Activated CD4-positive, alpha-beta T cell treated with anti-CD3 and anti-CD28 coated beads for 4 hours (primary cell): ENCODE measurements at places on chromosomes 5 and 9.

DNA sequence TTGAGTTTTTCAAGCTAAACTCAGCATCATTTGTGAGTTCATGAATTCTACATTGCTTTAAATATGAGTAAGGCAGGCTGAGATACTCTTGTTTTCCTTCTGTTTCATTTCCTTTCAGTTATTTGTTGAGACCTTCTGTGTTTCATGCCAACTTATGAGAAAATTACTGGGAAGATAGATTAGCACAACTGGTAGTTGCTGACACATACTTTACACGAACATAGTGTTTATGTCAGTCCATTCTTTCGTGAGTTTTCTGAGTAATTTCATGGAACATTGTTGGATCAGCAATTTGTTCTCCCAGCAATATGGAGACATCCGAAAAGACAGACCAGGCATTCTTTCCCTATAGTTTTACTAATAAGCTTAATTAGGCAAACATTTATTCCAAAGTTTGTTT, 102.0 kb upstream of the SMC5 start:
- DNase-seq, result no peak

DNA sequence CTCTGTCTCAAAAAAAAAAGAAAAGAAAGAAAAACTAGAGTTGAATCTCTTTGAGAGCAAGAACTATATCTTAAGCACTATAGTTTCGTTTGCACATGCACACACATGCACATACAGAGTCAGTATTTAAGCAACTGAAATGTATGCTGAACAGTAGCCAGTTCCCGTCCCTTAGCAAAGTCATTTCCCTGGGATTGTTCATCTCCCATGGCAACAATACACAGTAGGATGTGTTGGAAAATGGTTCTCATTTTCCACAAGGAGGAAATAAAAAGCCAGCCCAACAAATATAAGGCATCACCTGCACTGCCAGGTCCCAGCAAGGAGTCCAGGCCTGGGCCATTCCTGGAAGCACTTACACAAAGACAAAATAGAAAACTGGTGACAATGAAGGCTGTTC, 4.2 kb upstream of the ZNF346 start:
- no peak for DNase-seq

GRCh38 chr5:65916636-65917035, 9.7 kb upstream of the ERBIN start:
- no peak for DNase-seq

- DNase-seq, result no peak
These were observed 1.6 kb downstream of the SH2D3C start for GRCh38 chr9:127776924-127777289.

DNA sequence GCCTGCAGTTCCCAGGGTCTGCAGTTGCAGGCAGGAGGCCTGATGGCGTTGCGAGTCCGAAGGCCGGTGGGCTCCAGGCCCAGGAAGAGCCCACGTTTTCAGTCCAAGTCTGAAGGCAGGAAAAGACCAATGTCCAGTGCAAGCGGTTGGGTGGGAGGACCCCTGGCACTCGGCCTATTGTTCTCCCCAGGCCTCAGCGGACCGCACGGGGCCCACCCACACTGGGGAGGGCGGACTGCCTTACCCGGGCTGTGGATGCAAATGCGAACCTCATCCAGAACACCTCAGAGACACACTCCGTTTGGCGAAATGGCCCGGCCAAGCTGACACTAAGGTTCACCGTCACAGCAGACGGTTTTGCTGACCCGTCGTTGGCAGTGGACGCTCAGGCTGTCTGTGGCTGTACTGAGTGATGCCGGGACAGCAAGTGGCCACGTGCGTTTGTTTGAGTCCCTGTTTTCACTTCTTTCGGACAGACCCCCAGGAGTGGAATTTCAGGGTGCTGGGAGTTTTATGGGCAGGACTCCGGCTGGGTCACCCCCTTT, 10.2 kb upstream of the SEC16A start:
- no peak for DNase-seq

GRCh38 chr9:80493258-80493657, 921.5 kb downstream of the TLE4 start:
- DNase-seq, result no peak

- DNase-seq, result peak; percentile 46
These were observed 1.6 kb downstream of the FBXW11 start for GRCh38 chr5:172004824-172005237.

DNA sequence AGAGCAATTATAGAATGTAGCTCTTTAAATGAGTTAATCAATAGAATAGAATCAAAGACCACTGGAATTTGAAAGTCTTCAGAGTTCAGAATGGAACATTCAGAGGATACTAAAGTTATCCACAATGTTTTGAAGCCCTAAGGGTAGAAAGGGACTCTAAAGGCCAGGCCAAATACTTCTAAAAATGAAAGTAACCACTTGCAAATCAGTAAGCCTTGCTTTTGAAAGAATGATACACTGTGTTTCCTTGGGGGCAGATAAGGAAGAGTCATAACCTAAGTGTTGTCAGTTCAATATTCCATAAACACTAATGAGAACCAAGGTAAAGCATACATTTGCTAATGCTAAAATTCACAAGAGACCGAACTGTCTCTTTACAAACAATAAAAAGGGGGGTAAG, 813.5 kb downstream of the PTPRD start:
- no peak for DNase-seq

- DNase-seq, result no peak
These were observed 340.6 kb downstream of the CAAP1 start for GRCh38 chr9:26551971-26552370.

- DNase-seq, result no peak
These were observed 4.8 kb upstream of the F2RL1 start for GRCh38 chr5:76813982-76814562.

- DNase-seq, result no peak
These were observed 39.7 kb upstream of the ZNF622 start for GRCh38 chr5:16505140-16505891.

- no peak for DNase-seq
These were observed 420.5 kb downstream of the EBF1 start for GRCh38 chr5:158679221-158679641.

GRCh38 chr5:56185768-56186311, 47.3 kb downstream of the ANKRD55 start:
- no peak for DNase-seq

DNA sequence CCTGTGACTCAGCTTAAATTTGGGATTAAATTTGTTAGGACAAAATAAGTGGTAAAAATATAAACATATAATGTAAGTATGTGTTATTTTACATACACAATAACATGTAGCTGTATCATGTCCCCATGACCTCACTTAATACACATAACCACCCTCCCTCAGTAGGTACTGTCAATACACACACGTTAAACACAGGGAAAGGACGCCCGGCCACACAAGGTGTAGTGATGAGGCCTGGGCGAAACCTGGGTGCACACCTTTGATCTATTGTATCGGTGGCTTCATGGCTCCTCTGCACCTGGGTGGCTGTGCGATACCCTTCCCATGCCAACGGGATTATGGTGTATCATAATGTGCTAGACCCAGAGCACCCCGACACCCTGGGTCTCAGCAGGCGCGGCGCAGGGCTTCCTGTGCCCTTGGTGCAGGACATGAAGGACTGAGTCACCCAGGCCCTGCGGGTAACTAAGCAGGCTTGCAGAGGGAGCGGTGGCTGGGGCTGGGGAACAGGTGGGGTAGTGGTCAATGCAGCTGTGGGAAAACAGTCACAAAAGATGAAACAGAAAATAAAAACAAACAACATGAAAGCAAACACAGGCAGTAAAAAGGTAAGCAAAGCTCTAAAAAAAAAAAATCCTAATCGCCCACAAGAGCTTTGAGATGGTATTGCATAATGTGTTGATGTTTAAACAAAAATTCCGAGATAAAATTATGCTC, 127.5 kb upstream of the RETREG1 start:
- DNase-seq, result no peak

DNA sequence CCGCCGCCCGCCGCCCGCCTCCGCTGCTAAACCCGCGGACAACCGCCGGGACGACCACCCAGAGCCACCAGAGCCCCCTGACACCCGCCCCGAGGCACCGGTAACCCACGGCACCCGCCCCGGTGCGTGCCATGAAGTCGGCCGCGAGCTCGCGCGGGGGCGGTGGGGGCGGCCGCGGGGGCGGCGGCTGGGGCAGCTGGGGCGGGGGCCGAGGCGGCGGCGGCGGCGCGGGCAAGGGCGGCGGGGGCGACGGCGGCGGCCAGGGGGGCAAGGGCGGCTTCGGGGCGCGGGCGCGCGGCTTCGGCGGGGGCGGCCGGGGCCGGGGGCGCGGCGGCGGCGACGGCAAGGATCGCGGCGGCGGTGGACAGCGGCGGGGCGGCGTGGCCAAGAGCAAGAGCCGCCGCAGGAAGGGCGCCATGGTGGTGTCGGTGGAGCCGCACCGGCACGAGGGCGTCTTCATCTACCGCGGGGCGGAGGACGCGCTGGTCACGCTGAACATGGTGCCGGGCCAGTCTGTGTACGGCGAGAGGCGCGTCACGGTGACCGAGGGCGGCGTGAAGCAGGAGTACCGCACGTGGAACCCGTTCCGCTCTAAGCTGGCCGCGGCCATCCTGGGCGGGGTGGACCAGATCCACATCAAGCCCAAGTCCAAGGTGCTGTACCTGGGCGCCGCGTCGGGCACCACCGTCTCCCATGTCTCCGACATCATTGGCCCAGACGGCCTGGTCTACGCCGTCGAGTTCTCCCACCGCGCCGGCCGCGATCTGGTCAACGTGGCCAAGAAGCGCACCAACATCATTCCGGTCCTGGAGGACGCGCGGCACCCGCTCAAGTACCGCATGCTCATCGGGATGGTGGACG, 499 bp downstream of the FBLL1 start:
- DNase-seq, result peak; percentile 5

- no peak for DNase-seq
These were observed 81.3 kb downstream of the OSTF1 start for GRCh38 chr9:75169623-75170022.

GRCh38 chr9:12972608-12973589, 198.1 kb downstream of the LURAP1L start:
- DNase-seq, result no peak

DNA sequence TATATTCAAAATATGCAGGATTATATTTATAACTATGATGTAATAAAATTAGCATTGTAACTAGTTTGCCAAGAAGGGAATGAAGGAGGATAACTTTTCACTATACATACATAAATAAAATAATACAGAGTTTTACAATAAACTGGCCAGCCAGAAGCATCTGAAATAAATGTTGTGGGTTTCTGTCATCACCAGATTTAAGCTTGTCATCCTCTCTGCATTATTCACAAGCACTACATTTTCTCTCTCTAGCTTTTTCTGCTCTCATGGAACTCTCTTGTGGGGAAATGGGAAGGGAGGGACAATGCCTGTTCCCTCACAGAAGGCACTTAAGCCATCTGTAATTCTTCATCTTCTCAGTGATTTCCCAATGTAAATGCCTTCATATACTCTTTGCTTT, 626.8 kb downstream of the SEMA5A start:
- no peak for DNase-seq

- no peak for DNase-seq
These were observed 514.8 kb downstream of the PSAT1 start for GRCh38 chr9:78811622-78812276.

- no peak for DNase-seq
These were observed 44.6 kb upstream of the GLDC start for GRCh38 chr9:6689893-6690674.

DNA sequence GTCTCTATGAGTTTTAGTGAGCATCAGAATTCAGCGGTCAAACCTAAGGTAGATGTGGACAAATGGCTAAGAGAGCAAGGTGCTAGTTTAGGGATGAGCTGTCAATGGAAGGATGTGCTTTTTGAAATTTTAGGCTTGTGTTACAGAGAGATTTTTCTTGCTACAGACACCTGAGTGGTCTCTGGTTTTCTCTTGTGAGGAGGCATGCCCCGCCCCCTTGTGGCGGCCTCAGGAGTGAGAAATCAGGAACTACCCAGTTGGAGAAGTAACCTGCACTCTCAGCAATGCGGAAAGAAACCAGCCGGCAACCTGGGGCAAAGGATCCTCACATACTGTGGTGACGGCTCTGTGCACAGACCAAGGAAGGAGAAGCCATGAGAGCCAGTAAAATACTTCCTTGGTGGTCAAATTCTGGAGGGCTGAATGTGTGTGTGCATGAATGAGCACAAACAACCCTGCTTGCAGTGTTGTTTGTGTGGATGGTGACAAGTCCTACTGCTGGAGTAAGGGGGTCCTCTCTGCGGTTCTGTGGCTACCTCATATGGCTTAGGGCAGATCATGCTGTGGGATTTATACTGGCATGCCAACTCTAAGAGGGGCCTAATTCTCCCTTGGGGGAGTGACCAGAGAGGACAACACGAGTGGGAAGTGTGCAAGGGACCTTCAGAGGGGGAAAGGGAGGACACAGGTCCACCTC, 16.7 kb upstream of the HSD17B4 start:
- peak; percentile 66 for DNase-seq

- DNase-seq, result no peak
These were observed 849.2 kb downstream of the TAF11L14 start for GRCh38 chr5:18483451-18483850.

- DNase-seq, result peak; percentile 48
These were observed 12.7 kb downstream of the IRF1 start for GRCh38 chr5:132477784-132478365.

DNA sequence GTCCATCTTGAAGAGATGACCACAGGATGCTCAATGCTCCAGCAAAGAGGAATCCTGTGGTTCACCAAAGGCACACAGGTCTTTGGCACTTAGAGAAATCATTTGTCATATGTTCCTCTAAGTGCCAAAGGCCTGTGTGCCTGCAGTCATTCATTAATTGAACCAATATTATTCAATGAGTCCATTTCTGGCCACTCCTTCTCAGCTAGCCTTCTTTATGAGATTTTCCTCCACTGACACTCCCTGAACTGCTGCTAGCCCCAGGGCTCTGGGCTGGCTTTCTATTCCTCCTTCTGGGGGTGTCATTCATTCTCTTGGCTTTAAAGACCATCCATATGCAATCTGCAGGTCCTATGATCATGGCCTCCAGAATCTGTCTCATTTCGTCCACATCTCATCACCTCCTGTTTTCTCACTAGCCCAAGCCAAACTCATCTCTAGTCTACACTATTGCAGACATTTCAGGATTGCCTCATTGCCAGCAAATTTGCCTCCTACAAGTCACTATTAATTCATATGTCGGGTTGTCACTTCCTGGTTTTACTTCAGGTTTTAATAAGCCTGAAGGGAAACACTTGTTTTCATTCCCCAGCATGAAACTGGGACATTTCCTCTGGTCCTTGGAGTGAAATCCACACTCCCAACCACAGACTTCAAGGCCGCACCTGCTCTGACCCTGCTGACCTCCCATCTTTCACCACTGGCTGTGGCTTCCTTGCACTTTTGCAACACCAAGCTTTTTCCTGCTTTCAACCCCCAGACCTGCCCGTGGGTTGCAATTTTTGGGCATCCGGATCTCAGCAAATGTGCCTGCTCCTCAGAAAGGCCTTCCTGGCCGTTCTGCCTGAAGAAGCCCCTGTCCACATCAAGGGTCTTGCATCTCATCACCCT, 35.1 kb downstream of the KCNIP1 start:
- no peak for DNase-seq
